ENCODE measurements at places on chromosomes 16 and 17.
A peak's percentile ranks its signal among the peaks of the same experiment; 100 is the strongest.

DNA sequence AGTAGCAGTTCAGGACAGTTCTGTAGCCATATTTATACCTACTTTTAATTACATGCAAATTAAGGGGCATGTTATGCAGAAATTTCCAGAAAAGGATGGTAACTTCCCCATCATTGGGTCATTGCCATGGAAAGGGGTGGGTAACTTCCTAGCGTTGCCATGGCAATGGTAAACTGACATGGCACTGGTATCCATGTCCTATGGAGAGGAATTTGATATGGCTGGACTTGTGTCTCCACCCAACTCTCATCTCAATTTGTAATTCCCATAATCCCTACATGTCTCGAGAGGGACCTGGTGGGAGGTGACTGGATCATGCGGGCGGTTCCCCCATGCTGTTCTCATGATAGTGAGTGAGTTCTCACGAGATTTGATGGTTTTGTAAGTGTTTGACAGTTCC is 35.6 kb upstream of the CACNG4 start:
- peak; percentile 30 for DNase-seq

DNA sequence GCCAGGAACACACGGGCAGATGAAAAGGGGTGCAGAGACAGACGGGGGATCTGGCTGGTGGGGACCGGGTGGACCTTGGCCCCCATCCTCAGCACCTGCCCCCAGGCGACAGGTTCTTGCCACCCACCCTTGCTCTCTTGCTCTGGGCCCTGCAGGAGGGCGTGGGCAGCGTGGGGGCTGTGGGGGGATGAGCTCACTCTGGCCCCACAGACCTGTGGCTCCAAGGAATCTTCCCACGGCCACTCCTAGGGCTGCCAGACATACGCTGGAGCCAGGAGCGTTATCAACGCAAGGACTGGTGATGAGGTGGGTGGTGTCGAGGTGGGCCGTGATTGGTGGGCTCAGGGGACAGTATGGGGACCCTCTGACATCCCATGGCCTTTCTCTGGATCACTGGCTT is 6.3 kb downstream of the CTRB1 start:
- DNase-seq = no peak

DNA sequence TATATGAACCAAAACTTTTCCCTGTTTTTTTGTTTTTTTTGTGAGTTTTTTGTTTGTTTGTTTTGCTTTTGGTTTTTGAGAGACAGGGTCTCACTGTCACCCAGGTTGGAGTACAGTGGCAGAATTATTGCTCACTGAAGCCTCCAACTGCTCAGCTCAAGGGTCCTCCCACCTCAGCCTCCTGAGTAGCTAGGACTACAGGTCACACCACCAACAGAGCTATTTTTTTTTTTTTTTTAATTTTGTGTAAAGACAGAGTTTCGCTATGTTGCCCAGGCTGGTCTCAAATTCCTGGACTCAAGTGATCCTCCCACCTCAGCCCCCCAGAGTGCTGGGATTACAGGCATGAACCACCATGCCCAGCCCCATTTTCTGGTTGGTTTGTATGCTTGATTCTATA is 28.6 kb downstream of the CMTM4 start:
- DNase-seq = no peak

DNA sequence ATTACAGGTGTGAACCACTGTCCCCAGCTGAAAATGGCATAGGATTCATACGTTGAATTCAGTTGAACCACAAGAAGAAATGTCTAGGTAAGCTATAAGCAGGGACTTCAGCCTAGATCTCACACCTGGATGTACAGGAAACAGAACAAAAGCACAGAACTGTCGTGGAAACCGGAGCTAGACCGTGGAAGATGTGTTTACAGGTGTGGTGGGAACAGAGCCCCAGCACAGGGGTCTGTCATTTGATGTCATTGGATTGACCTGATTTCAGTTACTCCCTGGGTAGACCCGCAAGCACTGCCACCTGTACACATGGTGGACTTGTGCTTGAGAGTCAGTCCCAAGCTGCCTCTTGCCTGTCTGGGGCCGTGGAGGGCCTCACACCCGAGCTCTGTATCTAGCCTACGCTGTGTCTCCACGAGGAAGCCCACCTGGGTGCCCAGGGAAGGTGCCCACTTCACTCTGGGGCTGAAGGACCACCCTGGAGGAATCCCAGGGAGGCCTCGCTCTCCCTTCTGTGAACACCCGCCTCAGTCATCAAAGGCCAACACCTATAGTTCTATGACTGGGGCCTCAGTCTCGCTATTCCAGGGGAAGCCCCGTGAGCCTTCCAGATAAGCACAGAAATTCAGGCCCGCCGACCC is 32.2 kb upstream of the MLKL start:
- DNase-seq = no peak

DNA sequence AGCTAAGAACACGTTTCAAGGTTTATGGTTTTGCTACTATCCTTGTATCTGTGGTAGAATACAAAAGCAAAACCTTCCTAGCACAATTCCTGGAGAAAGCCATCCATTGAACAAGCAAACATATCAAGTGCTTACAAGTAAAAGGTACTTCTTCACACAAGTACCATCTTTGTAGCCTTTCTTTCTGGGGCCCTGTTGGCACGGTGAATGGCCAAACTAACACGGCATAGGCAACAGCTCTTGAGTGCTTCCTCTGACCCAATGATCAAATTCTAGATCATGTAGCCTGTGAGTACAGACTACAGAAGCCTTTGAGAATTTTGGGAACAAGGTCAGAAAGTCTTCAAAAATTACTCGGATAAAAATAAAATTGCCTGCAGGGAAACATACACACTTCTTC is 57.9 kb downstream of the ANKFY1 start:
- DNase-seq = no peak

DNA sequence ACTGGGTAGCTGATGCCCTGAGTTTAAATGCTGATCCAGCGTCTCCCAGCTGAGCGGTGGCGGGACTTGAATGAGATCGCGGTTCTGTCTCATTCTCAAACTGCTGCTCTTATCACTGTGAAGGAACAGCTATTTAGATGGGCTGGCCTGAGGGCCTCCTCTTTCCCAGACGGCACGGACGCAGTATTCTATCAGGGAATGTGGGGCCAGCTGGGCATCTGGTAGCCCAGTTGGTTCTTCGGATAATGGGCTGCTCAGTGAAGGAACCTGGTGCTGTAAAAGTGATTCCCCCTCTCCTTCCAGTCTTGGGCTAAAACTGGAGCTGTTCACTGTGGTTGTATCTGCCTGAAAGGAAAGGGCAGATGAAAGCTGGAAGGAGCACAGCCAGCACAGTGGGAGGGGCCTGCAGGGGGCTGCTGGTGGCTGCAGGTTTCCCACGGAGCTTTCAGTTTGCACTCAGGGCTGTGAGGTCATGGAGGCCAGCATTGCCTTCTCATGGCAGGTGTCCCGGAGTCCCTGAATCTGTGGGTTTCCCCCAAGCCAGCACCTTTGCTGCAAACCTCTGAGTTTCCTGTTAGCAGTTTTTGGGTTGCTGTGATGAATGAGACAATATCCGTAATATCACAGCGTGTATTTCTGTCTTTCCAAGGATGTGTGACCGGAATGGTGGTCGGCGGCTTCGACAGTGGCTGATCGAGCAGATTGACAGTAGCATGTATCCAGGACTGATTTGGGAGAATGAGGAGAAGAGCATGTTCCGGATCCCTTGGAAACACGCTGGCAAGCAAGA is 3.6 kb downstream of the IRF8 start:
- peak; percentile 75 for DNase-seq

- peak; percentile 71 for DNase-seq
These were observed 76.9 kb downstream of the RPA1 start for GRCh38 chr17:1906662-1907101.

GRCh38 chr17:158379-158778 is 21.0 kb downstream of the SCGB1C2 start:
- DNase-seq = no peak
